ENCODE measurements at places on chromosomes 5 and 9.

DNA sequence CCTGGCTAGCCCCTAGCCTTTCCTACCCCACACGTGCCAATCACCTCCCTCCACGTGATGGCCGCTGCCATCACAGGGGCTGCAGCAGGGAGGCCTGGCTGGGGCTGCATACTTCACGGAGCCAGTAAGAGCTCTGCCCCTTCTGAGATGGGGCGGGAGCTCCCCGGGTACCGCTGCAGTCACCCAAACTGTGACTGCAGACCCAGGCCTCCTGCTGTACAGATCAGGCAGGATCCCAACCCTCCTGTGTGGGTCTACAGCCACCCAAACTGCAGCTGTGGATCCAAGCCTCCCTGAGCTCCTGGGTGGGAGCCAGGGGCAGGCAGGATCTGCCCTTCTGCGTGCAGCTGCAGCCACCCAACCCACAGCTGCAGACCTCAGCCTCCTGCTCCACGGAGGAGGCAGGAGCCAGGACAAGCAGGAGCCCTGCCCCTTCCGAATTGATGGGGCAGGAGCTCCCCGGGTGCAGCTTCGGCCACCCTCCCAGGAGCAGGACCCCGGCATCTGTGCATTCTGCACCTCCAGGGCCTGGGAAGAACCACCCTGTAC, 3.2 kb upstream of the BTNL9 start:
- DNase-seq = no peak

GRCh38 chr9:127262602-127263001, 2.0 kb upstream of the GARNL3 start:
- DNase-seq = no peak

GRCh38 chr9:127746959-127747569, 12.0 kb upstream of the TOR2A start:
- DNase-seq = peak; percentile 14

DNA sequence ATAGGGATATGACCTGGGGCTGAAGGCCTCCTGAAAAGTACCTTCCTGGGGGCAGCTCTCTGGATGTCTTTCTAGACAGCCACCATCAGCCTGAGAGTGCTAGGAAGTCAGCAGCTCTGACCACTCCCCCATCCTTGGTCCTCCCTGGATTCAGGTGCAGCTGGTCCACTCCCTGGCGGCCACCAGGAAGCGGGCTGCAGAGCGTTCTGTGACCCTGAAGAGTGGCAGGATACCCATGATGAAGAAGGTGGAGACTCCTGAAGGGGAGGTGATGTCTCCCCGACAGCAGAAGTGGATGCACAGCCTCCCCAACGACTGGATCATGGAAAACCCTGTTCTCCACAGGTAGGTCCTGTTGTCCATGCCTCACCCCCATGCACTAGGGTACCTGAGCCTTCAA, 1.8 kb downstream of the CCDC180 start:
- DNase-seq = no peak

DNA sequence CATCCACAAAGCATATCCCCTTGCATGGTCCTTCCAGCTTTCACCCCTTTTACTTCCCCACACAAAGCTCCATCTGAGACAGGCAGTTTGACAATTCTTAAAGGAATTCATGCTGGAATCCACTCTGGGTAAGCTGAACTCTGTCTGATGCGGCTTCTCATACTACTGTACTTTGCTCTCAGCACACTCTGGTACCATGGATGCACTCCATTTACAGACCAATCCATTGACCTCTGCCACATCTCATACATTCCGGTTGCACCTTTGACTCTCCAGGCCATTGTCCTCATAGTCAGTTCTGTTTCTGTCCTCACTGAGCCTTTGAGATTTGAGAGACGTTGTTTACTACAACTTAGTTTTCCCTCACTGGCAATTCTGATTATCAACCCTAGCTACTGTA, 12.2 kb downstream of the SPATA9 start:
- no peak for DNase-seq

DNA sequence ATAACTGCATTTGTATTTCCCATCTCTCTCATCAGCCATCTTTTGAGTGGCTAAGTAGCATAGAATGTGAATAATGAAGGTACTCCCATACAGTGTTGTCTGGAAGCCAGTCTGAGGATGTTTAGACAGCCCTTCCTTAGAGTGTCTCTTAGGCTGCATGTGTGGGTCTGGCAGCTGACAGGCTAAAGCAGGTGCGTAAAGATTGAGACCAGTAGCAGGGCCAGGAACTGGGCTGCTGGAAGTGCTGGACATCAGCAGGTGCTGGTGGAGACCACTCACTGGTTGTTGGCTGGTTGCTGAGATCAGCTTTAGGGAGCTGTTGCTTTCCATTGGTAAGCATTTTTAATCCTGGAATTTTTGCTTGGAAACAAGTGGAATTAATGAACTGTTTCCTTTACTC, 197.5 kb downstream of the PCSK5 start:
- DNase-seq = no peak
